GDM1 (cell line): ENCODE measurements at places on chromosomes 6 and 20.

- no peak for DNase-seq
These were observed 6.0 kb upstream of the RIPPLY2 start for GRCh38 chr6:83847179-83847578.

DNA sequence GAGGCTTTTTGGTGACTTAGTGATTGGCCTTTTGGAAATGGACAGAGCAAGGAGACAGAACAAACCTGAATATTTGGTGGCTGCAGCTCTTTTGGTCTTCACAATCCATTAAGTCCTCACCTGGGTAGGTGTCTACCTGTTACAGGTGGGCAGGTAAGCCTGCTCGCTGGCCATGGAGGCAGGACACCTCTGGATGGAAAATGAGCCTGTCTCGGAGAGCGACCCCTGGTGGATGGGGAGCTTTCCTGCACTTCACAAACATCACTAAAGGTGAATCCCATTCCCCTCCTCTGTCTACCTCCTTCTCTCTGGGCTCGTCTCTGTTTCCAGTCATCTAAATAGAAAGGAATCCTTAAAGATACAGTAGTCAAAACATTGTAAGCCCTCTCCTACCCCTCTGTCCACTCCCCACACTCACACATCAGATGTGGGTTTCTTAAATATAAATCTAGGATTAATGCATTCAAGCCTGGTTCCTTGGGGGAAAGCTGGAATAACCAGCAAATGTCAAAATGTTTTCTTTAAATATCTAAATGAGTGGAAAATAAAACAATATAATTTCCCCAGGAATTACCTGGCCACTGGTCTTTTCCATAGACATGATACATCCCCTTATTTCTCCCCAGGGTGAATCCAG lies 304.9 kb downstream of the CDH26 start:
- no peak for DNase-seq

DNA sequence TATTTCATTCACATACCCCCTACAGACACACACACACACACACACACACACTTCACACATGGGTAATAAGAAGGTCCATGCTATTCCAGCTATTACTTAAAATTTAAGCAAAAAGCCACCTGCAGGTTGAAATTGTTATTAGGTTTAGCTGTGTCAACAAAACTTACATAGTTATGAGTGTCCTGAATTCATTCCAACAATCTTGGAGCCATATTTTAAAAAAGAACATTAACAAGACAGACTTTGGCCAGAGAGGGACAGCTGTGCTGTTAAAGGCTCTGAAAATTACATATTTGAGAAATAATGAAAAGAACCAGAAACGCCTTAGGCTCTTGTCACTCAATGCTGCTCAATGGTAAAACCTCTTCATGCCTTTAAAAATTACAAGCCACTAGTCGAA lies 455.3 kb downstream of the EPM2A start:
- no peak for DNase-seq

DNA sequence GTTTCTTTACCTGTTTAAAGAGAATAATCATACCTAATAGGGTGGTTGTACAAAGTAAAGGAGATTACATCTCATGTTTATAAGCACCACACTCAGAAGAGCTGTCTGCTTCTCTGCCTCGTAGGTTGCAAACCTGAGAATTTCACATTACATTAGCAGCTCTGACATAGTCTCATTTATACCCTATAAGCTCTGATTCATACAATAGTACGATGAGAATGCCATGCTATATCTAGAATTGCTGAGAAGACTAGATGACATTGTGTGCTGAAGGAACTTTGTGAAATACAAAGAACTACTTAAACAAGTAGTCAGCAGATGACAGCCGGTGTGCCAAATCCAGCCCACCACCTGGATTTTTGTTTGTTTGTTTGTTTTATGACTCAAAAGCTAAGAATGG lies 121.2 kb downstream of the ADAT2 start:
- no peak for DNase-seq

DNA sequence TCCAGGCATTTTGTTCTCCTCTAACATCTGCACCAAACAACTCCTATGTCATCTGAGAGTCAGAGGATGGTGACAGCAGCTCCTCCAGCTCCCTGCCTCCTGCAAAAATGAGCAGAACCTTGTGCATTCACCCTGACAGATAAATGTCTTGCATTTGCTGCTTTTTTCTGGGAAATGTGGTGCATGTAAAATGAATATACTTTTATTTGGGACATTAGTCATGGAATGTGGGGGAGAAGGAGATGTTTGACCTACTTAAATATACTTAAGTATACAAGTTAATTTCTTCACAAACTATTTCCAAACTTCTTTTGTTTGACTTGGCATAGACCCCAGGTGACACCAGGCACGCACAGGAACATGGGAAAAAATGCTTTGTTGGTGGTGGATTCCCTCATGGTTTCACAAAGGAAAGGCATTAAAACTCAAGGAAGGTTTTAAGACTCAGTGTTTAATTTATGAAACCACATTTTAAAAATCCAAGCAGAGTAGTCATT lies 181.8 kb upstream of the MCHR2 start:
- no peak for DNase-seq

- DNase-seq = no peak
These were observed 3.1 kb upstream of the INSM1 start for GRCh38 chr20:20364593-20365479.

GRCh38 chr6:140546640-140547039 lies 1172.2 kb upstream of the CITED2 start:
- no peak for DNase-seq

GRCh38 chr6:131877999-131878789 lies 70.4 kb downstream of the ENPP1 start:
- DNase-seq = no peak

GRCh38 chr6:118739696-118740353 lies 88.4 kb upstream of the CEP85L start:
- no peak for DNase-seq

GRCh38 chr6:110357664-110358552 lies at the start of gene METTL24:
Gene METTL24 (minus strand): TSS chr6:110358349. CDS start chr6:110358272, 77 bp downstream.
- no peak for DNase-seq

DNA sequence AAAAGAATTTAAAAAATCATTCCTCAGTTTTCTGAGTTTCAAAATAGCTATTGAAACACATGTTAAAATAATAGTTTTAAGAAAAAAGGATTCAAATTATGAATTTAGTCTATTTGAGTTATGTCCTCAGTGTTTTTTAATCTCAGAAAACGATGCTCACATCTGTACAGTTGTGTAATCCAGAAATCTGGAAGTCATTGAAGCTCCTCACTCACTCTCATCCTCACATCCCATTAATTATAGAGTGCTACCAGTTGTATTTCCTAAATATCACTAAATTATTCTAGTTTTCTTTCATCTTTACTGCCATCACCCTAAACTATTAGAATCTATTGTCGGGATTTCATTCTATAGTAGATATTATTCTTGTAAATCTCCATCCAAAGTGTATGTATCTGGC lies 234.7 kb upstream of the RIMS1 start:
- DNase-seq = no peak

DNA sequence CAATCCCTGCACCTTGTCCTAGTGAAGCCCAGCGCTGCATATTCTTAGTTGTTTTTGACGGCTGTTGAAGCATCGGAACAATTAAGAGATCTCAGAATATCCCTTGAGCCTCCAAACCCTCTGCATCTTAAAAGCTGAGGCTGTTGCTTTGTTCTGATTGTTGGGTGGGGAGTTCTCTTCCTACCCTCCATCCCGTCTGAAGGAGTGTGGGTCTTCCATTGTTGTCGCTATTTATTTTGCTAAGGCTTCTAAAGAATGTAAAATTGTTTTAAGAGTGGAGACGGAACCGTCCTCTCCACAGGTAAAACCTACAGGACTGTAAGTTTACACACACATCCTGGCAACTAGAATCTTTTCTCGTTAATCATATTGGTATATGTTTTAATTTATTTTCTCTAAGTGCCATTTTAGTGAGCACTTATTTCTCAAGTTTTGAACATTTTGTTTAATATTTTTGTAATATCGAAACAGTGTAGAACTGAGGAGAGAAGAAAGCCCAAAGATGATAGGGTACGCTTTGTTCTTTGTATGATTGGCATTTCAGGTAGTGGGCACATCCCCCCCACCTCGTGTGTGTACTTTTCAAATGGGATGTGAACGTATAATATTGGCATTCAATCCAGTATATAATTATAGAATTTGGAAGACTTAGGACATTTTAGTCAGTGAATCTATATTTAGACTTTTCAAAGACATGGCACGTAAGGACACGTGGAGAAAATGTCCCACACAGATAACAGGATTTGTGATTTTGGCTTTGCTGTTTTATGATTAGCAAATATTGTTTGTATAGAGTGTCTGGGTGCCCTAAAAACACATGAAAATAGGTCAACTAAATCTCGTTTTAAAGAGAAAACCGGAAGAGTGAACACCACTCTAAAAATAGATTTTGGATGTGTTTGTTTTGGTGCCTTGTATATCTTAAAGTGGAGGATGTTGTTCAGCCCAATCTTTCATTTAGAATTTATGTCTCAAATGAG lies 1.3 kb downstream of the RNF146 start:
- no peak for DNase-seq

DNA sequence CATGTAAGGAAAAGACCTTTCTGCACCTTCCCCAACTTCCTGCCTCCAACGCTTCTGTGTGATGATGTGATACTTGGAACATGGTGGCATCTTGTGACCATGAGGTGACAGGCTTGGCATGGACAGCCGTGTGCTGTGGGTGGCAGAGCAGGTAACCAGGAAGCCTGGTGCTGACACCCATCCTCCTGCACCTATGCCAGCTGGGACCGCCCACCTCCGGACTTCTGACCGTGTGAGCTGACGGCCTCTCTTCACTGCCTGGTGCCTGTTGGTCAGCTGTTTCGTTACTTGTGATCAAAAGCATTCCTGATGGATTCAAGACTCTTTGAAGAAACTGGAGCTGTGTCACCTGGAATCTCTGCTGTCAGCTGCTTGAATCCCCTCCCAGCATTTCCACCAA lies 70.3 kb downstream of the TMEM242 start:
- no peak for DNase-seq

DNA sequence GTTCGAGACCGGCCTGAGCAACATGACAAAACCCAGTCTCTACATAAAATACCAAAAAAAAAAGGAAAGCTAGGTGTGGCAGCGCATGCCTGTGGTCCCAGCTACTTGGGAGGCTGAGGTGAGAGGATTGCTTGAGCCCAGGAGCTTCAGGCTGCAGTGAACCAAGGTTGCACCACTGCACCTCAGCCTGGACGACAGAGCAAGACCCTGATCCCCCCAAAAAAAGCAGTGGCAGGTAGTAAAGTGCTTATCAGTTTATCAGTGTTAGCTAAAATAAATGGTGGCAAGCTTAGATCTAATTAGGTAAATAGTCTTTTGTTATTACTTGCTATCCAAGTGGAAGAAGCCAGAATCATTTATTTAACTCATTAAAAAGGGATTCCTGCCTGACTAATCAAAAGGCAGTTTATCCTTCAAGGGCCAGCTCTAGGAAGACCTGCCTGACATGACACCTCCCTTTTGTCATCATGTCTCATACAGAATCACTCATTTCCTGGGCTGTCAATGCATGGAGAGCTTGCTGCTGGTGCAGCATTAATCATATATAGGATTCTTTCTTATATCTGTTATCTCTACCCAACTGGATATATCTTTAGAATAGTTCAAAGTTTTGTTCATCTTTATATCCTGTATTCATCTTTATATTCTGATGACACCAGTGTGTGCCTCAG lies 9.6 kb downstream of the DSTN start:
- DNase-seq = no peak

- DNase-seq = no peak
These were observed 30.4 kb downstream of the HLA-DPB1 start for GRCh38 chr6:33105916-33106871.

DNA sequence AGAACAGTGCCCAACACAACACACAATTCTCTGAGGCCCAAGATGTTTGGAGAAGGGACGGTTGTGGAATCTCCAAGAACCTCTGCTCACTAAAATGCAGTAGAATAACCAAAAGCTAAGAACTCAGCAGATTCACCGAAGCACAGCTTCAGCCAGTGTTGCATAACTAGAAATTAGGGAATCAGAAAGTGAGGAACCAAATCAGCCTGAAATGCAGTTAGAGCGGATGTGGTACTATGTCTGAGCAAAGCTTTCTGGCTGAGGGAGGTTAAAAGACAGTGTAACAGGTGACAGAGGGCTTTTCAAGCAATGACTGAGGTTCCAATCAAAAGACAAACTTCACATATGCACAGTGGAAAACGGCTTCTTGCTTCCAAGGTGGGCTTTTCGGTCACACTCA lies 197.9 kb upstream of the KCNK16 start:
- no peak for DNase-seq

DNA sequence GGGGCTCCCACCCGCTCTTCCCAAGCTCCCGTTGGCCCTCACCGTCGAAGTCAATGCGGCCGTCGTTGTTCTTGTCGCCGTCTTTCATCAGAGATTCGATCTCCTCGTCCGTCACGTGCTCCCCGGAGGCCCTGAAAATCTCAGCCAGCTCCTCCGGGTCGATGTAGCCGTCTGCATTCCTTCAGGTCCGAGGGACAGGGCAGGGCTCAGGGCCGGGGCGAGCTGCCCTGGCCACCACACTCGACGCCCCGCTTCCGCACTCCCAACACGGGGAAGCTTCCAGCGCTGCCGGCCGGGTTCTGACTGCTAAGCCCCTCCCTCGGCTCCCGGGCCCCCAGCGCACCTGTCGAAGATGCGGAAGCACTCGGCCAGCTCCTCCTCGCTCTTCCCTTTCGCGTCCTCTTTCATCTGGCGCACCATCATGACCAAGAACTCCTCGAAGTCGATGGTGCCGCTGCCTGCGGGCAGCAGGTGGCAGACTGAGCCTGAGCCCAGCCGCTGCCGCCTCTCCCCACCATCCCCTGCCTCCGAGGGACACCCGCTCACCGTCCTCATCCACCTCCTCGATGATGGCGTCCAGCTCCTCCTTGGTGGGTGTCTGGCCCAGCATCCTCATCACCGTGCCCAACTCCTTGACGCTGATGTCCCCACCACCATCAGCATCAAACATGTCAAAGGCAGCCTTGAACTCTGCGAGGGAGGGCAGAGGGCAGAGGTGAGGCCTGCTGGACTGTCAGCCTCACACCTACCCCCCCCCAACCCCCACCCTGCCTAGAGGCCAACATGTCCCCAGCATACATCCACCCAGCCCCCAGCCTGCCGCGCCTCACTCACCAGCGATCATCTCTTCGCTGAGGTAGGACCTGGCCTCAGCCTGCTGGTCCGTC lies 2.9 kb downstream of the TNNC2 start:
- no peak for DNase-seq

DNA sequence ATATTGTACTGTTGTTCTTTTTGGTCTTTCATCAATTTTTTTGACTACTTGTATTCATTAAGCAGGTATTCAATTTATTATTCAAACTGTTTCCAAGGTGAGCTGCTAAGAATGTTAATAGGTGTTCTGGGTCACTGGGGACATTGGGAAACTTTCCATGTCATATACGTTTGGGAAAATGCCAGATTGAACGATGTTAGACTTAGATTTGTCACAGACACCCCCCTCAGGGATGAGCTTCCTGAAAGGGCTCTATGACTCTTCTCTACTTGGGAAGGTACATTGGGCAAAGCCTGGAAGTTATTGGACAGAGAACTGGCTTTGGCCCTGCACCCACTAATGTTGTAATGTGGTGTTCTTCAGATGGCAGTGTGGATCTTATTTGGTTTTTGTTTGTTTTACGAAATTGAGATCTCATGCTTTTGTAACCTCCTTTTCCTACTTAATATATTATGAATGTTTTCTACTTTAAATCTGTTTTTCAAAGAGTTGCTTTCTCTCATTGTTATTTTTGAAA lies 42.1 kb downstream of the PLCB4 start:
- no peak for DNase-seq

- no peak for DNase-seq
These were observed 21.6 kb downstream of the CFAP61 start for GRCh38 chr20:20073801-20074371.
